CD4-positive, alpha-beta memory T cell (primary cell): ENCODE measurements at places on chromosomes 1 and 21.

GRCh38 chr1:179187735-179188471, 41.6 kb downstream of the ABL2 start:
- no peak for DNase-seq

- DNase-seq = no peak
Observed at GRCh38 chr1:192861860-192862259, 53.0 kb downstream of the RGS2 start.

- DNase-seq = no peak
Observed at GRCh38 chr1:107821340-107821739, 143.6 kb downstream of the VAV3 start.

GRCh38 chr1:201020721-201021629, 2.5 kb downstream of the KIF21B start:
- peak; percentile 27 for DNase-seq

DNA sequence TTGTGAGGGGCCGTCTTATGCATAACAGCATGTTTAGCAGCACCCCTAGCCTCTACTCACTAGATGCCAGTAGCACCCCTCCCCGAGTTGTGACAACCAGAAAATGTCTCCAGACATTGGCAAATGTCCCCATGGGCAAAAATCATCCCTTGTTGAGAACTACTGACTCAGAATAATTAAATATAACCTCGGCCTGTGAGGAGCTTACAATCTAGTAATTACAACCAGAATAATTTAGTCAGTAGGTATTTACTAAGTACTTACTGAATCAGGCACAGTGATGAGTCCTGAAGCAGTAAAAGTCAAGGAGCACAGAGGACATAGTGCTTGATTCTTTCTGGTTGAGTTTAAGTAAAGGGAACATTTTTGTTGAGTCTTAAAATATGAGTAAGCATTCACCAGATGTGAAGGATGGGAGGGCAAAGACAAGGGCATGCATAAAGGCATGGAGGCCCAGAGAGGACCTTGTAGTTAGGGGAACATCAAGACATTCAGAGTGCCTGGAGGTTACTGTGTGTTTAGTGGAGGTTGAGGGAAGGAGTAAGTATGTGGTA, 44.1 kb upstream of the KCNQ4 start:
- DNase-seq = no peak

DNA sequence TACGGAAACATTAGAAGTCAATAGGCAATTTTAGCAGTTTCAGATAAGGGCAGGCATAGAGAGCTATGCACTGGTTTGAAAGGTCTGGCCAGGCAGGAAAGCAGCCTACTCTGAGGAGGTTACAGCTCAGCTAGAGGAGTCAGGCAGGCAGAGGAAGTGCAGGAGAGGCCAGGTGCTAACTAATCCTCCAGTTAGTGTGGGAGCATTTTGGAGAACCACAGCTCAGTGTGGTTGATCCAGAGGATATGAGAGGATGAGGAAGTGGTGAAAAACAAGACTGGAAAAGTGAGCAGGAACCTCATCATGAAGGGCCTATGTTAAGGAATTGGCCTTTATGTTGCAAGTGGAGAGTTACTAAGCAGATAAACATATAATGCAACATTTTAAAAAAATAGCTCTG, 282.4 kb upstream of the SGIP1 start:
- DNase-seq = no peak

DNA sequence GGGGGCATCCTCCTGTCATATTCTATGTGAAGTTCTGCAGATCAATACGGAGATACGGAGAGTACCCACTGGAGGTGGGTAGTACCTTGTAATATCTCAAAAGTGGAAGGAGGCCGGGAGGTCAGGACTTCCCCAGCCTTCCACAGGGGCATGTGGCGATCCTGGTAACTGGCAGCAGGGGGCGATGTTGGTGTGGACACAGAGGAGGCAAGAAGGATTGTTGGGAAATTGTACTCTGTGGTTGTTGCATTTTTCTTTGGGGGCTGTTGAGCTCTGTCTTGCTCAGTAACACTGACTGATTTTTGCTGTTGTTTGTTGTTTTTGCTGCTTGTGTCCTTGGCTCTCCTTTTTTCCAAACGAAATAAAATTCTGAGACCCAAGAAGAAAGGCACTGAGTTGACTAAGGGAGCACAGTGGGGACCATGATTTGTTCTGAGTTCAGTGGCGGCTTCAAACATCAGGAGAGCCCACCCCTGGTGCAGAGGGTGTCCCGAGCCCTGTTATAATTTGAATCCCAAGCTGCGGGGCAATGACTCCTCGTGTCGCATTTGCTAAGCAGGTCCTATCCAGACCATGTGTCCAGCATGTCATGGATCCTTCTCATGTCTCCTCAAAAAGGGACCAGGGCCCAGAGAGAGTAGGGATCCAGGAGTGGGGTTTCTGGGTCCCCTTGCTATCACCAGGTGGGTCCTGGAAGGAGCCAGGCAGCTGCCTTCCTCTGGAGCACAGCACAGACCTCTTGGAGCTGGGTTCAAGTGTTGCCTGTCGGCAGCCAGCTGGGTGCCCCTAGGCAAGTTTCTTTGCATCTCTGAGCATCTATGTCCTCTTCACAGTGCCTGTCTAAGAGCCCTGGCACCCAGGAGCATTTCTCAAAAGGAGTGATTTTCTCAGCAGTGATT, 22.8 kb downstream of the LHX4 start:
- DNase-seq = peak; percentile 62

DNA sequence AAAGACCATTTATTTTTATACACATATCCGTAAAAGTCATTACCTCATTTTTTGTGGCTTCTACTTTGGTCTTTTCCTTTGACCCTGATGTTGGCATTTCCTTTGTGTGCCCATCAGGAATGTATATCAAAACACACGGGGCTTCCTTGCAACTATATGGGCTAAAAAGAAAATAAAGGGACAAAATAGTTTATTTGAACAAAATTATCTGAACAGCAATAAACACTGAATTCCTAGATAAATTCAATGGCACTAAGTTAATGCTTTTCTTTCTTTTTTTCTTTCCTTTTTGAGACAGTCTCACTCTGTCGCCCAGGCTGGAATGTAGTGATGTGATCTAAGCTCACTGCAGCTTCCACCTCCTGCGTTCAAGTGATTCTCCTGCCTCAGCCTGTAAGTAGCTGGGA, 45.2 kb downstream of the EPRS1 start:
- DNase-seq = no peak

GRCh38 chr1:201503397-201504176, 3.3 kb downstream of the CSRP1 start:
- DNase-seq = no peak
